ENCODE measurements at places on chromosomes 2 and 18.

DNA sequence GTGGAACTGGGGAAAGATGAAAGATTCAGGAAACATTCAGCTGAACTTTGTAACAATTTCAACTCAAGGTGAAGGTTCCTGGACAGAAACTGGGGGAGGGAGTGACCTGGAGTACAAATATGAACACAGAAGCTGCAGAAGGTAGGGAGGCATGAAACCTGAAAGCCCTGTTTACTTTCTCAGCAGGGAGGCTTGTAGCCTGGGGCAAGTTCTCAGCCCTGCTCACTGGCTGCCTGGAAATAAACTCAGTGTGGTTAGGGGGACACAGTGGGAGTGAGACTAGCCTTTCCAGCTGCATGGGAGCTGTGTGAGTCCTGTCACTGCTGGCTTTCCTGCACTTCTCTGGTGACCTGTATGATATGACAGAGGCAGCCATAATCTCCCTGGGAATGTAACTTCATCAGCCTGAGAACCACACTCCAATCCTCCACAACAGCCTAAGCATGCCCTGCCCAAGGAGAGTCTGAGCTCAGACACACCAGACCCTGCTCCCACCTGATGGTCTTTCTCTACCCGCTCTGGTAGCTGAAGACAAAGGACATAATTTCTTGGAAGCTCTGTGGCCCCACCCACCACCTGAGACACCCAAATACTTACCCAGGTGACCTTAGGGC, 77.0 kb downstream of the ZSWIM2 start:
- no peak for DNase-seq

GRCh38 chr2:47403609-47404193, 745 bp downstream of the MSH2 start:
- DNase-seq: no peak

DNA sequence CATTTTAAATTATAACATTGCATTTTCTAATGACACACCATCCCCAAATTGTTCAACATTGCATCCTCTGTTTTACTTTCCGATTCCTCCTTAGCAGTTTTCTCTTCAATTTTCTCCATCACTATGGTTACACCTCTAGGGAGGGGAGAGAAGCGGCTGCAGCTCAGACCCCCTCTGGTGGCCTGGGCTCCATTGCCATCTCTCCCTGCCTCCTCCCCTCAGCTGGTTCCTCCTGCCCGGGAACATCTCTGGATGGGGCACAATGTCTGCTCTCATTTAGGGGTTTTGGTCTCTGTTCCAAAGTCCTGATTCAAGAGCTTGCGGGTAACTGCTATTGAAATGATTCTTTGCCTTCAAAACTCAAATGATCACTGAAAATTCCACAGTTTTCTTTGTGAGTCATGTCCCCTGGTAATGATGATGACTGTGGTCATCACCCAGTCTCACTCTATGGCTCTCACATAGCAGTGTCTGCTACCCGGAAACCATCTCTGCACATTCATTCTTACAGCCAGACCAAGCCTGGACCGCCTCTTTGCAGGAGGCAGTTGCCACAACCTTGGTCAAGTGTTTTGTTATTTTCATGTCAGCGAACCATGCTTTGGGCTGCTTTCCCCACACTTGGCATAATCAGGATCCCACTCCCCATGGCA, 263.9 kb downstream of the ALPK2 start:
- no peak for DNase-seq

GRCh38 chr2:74313497-74313896, 29.7 kb downstream of the SLC4A5 start:
- no peak for DNase-seq

GRCh38 chr2:159933727-159934049, 128.7 kb downstream of the PLA2R1 start:
- DNase-seq: no peak

GRCh38 chr2:10499911-10500521, 51.9 kb upstream of the ODC1 start:
- DNase-seq: no peak

DNA sequence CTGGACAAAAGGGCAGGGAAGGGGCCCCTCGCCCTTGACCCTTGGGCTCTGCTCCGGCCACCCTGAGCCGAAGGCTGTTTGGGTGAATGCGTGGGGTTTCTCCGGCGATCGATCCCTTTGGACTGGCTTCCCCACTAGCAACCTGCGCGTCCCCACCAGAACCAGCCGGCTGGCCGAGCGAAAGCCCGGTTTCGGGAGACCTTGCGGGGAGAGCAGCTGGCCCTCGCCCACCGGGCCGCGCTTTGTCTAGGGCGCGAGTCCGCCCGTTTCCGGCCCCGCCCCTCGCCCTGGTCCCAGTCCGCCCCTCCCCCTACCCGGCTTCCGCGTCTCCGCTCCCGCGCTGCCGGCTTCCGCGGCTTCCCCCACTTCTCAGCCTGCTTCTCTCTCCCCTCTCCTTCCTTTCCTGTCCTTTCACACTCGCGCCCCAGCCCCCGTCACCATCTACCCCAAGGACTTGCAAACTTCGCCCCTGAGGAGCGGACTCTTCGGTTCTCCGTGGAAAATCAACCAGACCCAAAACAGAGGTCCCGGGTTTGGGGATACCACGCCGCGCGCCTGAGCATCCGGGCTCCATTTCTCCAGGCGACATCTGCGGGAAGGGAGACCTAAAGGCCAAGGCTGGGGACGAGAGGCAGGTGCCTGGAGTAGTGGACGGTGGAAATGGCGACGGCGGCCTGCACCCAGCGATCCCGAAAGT, 48.0 kb upstream of the ATP6V1B1 start:
- DNase-seq: no peak

GRCh38 chr18:11688972-11689668, at the start of gene GNAL:
Gene GNAL (plus strand): TSS chr18:11689264. CDS start chr18:11689564, 300 bp downstream.
- DNase-seq: no peak

GRCh38 chr2:74497777-74498499, 1.5 kb downstream of the LBX2 start:
- no peak for DNase-seq

DNA sequence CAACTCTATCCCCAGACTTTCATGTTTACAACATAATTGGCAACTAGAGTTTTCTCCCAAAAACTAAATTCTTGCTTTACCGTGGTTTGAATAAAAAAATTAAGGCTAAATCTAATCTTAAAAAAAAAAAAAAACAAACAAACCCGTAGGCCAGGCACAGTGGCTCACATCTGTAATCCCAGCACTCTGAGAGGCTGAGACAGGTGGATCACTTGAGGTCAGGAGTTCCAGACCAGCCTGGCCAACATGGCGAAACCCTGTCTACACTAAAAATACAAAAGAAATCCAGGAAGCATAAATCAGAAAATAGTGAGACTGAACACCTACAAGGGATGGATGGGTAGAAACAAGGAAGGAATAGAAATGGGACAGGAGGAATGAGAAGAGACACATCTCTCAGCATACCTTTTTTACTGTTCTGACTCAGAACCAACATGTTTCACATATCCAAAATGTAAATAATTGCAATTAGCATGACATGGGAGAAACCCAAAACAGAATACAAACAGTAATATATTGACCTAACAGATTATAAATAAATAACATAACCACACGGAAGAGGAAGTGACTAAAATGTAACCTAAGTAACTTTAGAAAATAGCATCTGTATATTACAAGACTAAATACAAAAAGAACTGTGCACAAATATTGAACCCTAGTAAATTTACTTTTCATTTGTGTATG, 17.5 kb downstream of the MGAT4A start:
- no peak for DNase-seq

GRCh38 chr2:176526995-176527901, 258.0 kb downstream of the MTX2 start:
- DNase-seq: no peak

- no peak for DNase-seq
Measured at GRCh38 chr2:54081574-54081973, 33.8 kb upstream of the ACYP2 start.

- no peak for DNase-seq
Measured at GRCh38 chr2:145596416-145596815, 1076.5 kb upstream of the ZEB2 start.

- DNase-seq: no peak
Measured at GRCh38 chr2:152716805-152717227, 445 bp downstream of the PRPF40A start.

GRCh38 chr2:121866789-121867188, 111.3 kb downstream of the TSN start:
- no peak for DNase-seq

GRCh38 chr2:127404466-127405254, 13.6 kb upstream of the PROC start:
- DNase-seq: no peak

DNA sequence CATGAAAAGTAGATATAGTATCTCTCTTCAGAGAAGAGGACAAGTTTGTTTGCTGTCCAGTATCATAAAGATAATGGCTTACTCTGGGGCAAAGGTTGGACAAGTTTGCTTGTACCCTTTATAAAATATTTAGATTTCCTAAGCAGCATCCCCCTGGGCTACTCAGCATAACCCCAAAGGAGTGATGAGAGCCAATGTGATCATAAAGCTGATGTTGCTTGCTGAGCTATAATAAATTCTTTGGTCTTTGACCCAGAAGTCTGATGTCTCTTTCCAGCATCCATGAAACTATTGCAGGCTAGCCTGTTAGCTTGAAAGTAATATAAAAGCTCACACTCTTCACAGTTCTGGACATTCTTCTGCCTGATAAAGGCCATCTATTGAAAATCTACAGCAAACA, 138.3 kb upstream of the STON1 start:
- DNase-seq: no peak

DNA sequence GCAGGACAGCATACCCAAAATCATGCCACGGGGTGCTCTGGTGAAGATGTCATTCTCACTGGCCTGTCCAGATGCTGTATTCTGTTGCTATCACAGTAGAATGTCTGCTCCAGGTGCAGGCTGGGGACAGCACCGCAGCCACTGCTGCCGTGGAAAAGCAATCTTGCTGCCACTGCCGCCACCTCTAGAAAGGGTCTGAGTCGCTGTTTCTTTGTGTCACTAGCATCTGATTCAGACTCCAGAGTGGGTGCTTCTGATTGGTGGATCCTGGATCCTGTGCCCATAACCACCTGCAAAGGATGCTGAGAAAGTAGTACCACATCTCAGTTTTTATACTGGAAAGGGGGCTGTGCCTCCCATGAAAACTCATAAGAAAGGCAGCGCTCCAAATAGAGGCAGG, 45.3 kb upstream of the CTLA4 start:
- no peak for DNase-seq

GRCh38 chr18:8960740-8961657, 141.5 kb upstream of the NDUFV2 start:
- DNase-seq: no peak

- no peak for DNase-seq
Measured at GRCh38 chr18:54013452-54013851, 211.0 kb downstream of the MBD2 start.

DNA sequence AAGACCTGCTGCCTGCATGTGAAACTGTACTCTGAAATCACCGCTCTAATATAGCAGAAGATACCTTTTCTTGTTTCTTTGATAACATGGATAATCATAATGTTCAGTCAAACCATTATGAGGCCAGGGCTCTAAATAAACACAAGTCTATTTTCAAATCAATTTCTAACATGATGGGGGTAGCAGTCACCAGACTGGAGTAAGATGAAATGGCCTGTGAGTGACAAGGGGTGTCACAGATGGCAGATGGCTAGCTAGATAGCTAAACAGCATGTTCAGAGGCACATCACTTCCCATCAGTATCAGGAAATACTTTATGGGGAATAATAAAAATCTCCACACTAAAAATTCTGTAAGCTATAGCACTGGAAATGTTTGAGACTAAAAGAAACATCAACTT, 14.0 kb downstream of the MBD2 start:
- DNase-seq: no peak

GRCh38 chr18:74766251-74766650, 168.6 kb downstream of the ZNF407 start:
- no peak for DNase-seq

DNA sequence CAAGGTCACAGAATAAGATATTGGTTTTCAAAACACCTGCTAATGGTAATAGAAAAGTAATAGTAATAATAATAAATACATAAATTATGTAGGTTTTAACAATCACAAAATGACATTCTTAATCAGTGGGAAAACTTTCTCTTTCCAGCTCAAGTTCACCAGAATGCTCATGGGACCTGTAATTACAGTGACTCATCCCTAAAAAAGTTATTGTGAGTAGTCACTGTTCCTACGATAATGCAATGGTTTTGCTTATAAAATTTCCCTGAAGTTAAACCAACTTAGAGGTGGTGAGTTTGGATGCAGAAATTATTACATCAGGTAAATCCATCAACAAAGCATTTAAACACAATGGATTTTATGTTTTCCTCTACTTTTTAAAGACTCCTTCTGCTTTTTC, 502.3 kb downstream of the PID1 start:
- no peak for DNase-seq

DNA sequence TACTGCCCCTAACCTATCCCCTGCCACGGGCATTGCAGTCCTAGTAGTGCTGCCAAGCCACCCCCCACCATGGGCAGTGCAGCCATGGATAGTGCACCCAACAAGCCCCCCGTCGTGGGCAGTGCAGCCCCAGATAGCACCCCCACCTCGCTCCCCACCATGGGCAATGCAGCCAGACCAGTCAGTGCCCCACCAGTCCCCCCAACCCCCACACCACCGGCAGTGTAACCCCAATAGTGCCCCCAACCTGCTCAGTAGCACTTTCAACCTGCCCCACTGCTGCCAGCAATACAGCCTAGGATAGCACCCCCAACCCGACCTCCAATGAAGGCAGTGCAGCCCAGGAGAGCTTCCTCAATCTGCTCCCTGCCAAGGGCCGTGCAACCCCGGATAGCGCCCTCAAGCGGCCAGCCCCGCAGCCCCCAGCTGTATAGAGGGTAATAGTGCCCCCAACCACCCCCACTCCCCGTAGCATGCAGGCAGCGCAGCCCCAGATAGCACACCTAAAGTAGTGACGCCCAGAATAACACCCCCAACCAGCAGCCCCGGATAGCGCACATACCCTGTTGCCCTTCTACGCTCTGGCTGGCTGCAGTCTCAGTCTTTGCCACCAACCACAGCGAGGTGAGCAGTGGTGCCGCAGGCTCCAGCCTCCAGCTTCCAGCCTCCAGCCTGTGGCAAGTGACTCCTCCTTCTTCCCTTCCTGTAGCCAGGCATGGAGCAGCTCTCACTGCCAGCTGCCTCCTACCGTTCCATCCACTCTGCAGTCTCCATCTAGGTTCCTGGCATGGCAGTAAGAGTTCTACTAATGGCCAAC, 45.4 kb upstream of the ANKRD62 start:
- DNase-seq: no peak

DNA sequence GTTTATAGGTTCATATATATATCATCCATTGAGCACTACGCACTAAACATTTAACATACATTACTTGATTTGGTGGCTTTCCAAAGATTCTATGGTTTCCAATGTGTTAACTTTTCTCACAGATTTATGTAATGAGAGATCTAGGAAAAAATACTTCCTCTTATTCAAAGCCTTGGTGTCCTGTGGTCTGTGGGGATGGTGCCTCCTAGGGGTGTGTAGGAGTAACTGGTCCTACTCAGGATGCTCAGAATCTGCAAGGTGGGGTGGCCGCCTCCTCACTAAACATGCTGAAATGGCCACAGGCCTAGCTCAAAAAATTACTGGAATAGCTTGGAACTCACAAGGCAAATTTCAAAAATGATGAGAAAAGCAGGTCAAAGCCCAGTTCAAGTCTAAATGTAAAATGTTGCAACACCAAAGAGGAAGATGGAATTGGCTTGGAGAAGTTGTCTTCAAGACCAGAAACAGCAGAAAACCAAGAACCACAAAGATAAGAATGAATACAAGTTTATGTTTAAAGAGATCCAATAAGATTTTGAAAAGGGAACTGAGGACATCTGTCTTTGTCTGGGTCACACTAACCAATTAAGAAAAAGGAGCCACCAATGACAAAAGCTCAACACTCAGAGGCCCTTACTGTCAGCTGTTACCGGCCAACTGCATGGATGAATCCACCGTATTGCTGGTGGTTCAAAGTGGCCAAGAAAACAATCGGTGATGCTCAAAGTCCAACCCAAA, 11.5 kb downstream of the GPR55 start:
- DNase-seq: no peak

- no peak for DNase-seq
Measured at GRCh38 chr2:119756837-119757236, 2.9 kb upstream of the PTPN4 start.
